ENCODE measurements at places on chromosomes 12 and 14.
A peak's percentile ranks its signal among the peaks of the same experiment; 100 is the strongest.

DNA sequence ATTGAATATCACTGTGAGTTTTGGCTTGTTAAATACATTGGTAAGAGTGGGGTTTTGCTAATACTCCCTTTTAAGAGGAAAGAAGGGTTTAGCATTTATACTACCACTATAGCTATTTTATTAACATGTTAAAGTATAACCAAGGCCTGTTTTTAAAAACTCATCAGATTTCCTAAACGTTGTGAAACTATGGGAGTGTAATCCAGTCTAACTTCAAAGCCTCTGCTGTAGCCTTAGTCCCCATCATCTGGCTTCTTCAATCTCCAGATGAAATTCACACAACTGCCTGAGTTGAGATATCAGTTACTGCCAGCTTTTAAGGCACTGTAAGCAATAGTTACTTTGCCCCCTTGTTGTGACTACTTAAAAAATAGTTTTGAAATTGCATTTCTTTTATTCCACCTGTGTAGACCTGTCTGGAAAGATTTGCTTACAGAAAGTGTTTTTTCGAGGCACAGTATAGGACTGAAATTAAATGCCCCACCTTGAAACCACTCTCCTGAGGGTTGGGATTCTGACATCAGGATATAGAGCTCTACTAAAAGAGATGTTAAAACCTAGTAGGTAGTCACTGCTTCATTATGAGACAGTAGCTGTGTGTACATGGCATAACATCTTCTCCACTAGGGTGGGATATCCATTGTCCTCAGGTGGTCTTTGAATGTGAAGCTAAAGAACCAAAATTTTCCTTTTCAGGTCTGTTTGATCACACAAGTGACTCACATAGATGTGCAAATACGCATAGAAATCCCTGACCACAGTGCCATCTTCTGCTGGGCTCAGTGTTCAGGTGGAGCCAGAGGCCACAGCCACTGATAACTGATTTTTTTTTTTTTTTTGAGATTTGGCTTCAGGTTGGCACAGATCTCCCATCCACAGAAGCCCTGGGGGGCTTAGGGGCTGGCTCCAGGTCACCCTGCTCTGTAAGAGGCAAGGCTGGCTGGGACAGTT, 125.5 kb downstream of the DAAM1 start:
- no peak for DNase-seq

DNA sequence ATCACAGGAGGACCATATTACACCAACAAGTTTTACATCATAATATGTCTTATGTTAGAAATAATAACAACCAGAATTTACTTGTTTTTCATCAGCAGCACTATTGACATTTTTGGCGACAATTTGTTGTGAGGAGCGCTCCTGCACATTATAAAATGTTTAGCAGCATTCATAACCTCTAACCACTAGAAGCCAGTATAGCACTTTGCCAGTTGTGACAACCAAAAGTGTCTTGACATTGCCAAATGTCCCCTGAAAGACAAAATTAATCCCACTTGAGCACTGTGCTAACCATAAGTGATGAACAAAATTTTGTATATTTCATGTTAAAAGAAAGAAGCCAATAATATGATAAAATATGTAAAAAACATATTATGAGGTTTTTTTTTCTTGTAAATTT, 356.9 kb upstream of the LMO3 start:
- DNase-seq: no peak

DNA sequence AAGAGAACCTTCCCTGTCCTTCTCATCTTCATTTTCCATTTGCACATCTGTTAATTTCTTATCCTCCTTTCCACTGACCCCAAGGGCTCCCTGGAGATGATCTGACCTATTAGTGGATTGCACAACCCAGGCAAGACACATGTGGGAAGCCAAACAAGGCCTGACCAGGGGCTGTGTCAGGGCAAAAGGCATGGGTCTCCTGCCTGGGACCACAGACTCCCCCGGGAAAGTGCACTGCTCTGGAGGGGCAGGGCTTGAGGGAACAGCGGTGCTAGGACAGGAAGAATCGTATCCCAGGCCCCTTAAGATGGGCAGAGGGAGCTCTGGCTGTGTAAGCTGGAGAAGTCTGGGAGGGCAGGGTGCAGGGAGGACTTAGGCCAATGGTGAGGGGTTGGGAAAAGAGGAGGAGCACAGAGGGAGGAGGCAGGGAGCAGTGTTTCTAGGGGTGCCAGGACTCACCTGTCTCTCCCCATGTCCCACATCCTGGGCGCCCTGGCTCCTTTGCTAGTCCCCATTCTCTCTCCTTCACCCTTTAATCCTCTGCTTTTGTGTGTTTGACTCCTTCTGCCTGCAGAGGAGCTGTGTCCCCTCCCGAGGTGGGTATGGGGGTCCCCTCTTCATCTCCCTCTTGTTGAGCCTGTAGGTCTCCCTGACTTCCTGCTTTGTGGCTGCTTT, 25.3 kb downstream of the PLEKHG3 start:
- DNase-seq: no peak

- no peak for DNase-seq
These were observed 605.4 kb downstream of the MED13L start for GRCh38 chr12:115672086-115672485.

- DNase-seq: peak; percentile 90
These were observed 100.9 kb downstream of the NCOR2 start for GRCh38 chr12:124466216-124467128.

GRCh38 chr12:106342397-106343213, 14.9 kb upstream of the POLR3B start:
- no peak for DNase-seq

- DNase-seq: no peak
These were observed 1.5 kb downstream of the NPAS3 start for GRCh38 chr14:32940066-32940651.

DNA sequence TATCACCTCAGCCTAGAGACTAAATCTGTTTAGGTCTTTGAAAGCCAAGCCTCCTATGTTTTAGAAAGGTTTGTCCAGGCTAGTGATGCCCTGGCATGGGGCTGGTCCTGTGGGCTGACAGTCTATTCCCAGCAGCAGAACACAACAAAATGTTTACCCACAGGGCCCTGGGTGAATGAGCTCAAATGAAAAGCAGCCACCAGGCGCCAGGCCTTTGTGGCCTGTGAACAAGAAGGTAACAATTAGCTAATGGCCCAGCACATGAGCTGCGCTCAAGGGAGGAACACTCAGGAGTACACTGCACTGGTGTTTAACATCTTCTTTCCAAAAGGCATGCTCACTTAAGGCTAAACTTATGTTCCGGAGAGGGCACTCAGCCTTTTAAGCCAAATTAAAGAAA, 202.2 kb downstream of the MON2 start:
- DNase-seq: no peak

- no peak for DNase-seq
These were observed 28.9 kb downstream of the RTRAF start for GRCh38 chr14:52018252-52018651.

- DNase-seq: no peak
These were observed 234.4 kb upstream of the CLEC14A start for GRCh38 chr14:38490273-38490672.

- DNase-seq: peak; percentile 32
These were observed 6.2 kb upstream of the SLC15A4 start for GRCh38 chr12:128829861-128830504.

Measured in CD4-positive, alpha-beta T cell treated with Interleukin-4 for 4 hours (primary cell).